CD4-positive, alpha-beta T cell treated with Interleukin-15 for 4 hours (primary cell): ENCODE measurements at places on chromosomes 1 and 21.

DNA sequence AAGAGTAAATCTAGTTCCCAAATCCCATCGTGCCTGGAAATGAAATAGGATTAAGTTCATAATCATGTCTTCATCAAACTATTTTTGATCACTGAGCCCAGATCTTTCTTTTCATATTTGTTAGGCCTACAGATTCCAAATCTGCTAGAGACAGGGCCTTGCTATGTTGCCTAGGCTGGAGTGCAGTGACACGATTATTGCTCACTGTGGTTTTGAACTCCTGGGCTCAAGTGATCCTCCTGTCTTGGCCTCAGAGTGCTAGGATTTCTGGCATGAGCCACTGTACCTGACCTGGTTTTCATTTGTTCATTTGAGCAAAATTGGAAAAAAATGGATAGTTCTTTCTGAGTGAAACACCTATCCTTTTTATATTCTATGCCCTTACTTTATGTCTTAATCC is 28.0 kb upstream of the DIPK1A start:
- no peak for DNase-seq

DNA sequence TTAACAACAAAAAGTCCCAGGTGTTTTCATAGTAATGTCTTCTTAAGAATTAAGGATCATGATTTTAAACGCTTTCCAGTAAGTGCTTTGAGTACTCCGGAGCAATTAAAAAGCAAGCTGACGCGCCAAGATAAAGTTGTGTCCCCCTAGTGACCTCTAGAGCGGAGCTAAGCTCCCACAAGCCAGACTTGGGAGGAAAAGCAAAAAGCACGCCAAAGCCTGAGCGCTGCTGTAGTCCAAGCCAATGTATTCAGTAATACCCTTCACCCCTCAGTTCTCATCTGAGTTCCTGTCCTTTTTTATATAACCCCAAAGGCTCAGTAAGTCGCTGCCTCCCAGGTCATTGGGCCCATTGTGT is 3.5 kb upstream of the SLC44A5 start:
- no peak for DNase-seq

GRCh38 chr21:46372014-46372485 is 48.1 kb downstream of the PCNT start:
- DNase-seq, result no peak

DNA sequence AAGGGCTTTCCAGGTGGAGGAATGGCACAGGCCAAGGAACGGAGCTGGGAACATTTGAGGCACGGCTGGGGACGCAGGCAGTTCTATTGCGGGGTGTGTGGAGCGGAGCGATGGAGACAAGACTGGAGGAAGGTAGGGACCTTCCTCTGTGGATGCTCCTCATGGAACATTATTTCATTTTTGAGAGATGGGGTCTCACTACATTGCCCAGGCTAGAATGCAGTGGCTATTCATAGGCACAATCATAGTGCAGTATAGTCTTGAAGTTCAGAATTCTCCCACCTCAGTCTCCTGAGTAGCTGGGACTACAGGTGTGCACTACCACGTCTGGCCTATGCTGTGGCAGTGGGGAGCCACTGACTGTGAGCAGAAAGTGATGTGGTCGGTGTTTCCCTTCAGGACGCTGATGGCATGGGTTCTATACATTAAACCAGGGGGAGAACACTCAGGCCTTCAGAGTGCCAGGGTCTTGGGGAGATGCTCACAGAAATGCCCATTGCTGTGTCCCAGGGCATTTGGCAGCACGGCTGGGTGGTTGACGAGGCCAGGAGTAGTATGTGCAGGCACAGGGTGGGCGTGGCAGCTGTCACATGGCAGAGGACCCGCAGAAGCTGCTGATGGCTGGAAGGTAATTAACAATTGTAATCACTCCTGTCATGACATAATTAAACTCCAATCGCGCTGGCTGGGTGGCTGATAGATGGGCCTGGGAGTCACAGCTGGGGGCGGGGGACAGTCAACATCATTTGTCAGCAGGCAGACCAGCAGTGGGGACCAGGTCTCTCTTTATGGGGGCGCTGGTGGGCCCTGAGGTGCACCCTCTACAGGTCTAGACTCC is 40.8 kb upstream of the ACOT11 start:
- no peak for DNase-seq
